Activated CD8-positive, alpha-beta T cell treated with anti-CD3 and anti-CD28 coated beads, Interleukin-2, amount 10 ng/mL, durations not matched to agents 7 days and 5 days (primary cell): ENCODE measurements at places on chromosomes 12 and 14. TPM values are rescaled to one million over a fixed set of nuclear protein-coding genes. Genes with fewer than 3 reads are reported as not detected.

ZFP36L1 gene
- total RNA-seq, result 63.3 TPM

HOXC12 gene
- not detected for total RNA-seq

BMP4 gene
- not detected for total RNA-seq

SART3 gene
- total RNA-seq, result 67.9 TPM

PLEKHD1 gene
- total RNA-seq, result 0.13 TPM

TRPV4 gene
- not detected for total RNA-seq

PTPRB gene
- not detected for total RNA-seq

SLC7A7 gene
- 0.23 TPM for total RNA-seq

MYH6 gene
- not detected for total RNA-seq

LMNTD1 gene
- total RNA-seq, result not detected

EGLN3 gene
- 12.7 TPM for total RNA-seq

SLC7A8 gene
- total RNA-seq, result 0.24 TPM

RECQL gene
- 92.6 TPM for total RNA-seq

PTPN11 gene
- total RNA-seq, result 112 TPM

OR9K2 gene
- total RNA-seq, result not detected

DENND5B gene
- total RNA-seq, result 0.08 TPM

SPX gene
- total RNA-seq, result not detected

TSPAN19 gene
- not detected for total RNA-seq

LRRC10 gene
- total RNA-seq, result not detected

OR6C74 gene
- total RNA-seq, result not detected

RNASE3 gene
- not detected for total RNA-seq

GPRC5D gene
- total RNA-seq, result not detected

FBXO21 gene
- total RNA-seq, result 29.6 TPM

ENDOU gene
- not detected for total RNA-seq

KRT71 gene
- not detected for total RNA-seq

PTCSC3 gene
- not detected for total RNA-seq

ZNF385A gene
- 0.55 TPM for total RNA-seq

PLA2G1B gene
- not detected for total RNA-seq

DPPA3 gene
- not detected for total RNA-seq

LTBP2 gene
- total RNA-seq, result 0.05 TPM

RNASE4 gene
- 0.63 TPM for total RNA-seq

CNTN1 gene
- not detected for total RNA-seq

APOF gene
- not detected for total RNA-seq

LRFN5 gene
- total RNA-seq, result not detected

CCDC60 gene
- total RNA-seq, result not detected

APOLD1 gene
- 11.1 TPM for total RNA-seq

RASSF8 gene
- 1.0 TPM for total RNA-seq

AEBP2 gene
- 57.3 TPM for total RNA-seq

AQP6 gene
- not detected for total RNA-seq

VRTN gene
- not detected for total RNA-seq

SLC6A12 gene
- not detected for total RNA-seq

RESF1 gene
- total RNA-seq, result 112 TPM

MYO1H gene
- total RNA-seq, result not detected

MIP gene
- total RNA-seq, result not detected

FAM186B gene
- total RNA-seq, result 0.21 TPM

FAM90A1 gene
- 0.10 TPM for total RNA-seq

MGAT4C gene
- total RNA-seq, result not detected

NXPH4 gene
- total RNA-seq, result 0.39 TPM

FBRSL1 gene
- total RNA-seq, result 51.2 TPM

CD163L1 gene
- total RNA-seq, result not detected

UNG gene
- total RNA-seq, result 66.8 TPM
